ENCODE measurements at places on chromosomes 12 and 14.

DNA sequence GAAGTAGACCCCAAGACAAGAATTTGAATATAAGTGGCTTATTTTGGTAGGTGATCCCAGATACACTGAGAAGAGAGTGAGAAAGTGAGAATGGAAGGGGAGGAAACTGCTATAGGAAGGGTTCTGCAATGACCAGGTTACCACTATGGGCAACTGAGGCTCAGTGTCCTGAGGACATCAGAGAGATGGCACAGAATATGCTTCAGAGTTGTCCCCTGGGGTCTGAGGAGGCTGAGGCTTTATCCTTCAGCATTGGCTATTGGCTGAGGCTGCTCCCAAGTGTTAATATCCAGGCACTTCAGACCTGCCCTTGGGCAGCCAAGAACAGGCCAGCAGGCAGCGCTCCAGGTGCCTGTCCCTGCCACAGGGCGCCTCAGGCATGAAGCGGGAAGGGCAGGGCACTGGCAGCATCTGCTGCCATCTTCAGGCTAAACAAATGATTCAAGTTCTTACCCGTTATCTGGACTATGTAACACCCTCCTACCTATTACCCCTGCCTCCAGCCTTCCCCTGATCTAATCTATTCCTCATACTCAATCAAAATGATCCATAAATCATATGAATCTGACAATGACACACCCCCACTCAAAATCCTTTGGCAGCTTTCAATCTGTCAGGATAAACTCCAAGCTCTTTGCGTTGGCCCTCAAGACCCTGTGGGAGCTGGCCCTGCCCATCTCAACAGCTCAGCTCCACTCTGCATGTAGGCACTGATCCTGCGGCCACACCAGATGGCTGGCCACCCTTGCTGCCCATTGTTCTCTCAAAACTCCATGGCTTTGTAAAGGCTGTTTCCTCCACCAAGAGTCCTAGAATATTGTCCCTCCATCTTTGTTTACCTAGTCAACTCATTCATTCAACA lies 42.4 kb downstream of the CKAP4 start:
- no peak for DNase-seq

- DNase-seq, result no peak
Observed at GRCh38 chr12:54616933-54617680, 17.6 kb downstream of the LACRT start.

DNA sequence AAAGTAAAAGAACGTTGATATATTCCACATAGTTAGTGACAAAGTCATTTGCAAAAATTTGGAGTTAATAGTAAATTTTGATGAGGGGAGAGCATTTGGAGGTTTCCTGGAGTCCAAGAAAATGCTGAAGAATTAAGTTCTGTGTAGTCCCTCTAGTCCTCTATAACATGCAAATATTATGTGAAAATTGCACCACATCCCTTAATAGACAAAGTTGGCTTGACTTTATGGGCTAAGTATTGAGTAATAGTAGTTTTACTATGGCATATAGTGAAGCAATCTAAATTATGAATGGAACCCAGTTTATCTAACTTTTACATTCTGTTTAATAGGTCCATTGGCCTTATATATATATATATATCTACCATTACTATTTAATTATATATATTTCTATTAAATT lies 66.4 kb upstream of the DCN start:
- no peak for DNase-seq

DNA sequence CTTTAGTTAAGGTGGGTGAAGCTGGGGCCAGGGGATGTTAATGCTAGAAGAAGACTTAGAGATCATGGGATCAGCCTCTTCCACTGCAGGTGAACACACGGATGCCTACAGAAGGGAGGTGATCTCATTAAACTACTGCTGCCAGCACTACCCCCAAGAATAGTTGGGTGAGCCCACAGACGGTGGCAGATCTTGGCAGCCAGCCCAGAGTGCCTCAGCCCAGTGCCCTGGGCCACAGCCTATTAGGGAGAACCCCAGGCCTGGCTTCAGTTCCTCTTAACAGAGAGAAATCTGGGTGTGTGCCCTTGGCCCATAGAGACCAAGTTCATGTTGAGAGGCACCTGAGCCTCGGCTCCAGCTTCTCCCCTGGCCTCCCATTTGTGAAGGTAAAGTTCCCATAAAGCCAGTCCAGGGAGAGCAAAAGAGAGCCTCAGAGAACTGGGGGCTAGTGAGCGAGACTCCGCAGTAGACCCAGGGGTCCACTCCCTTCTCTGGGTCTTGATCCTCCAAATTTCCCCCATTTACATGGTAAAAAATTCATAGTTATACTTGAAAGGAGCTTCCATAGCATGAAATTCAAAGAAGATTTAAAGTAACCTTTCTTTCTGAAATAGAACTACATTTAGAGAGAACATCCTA lies 125.0 kb upstream of the CCND2 start:
- DNase-seq, result no peak

- no peak for DNase-seq
Observed at GRCh38 chr14:31419967-31420318, 407 bp downstream of the HEATR5A start.

DNA sequence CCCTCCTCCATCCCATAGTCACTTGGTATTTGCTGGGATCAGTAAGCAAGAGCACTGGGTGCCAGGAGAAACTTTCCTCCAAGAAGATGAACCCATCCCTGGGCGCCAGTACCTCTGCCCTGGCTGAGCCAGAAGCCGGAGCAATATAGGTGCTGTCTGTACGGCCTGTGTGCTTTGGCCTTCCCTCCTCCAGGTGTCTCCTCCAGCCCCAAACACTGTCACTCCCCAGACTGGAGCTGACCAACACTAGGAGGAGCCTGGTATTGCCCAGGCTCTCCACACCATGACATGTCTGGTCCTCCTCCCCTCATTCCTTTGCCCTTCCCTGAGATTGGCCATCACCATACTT lies 4.9 kb downstream of the GSTZ1 start:
- no peak for DNase-seq

DNA sequence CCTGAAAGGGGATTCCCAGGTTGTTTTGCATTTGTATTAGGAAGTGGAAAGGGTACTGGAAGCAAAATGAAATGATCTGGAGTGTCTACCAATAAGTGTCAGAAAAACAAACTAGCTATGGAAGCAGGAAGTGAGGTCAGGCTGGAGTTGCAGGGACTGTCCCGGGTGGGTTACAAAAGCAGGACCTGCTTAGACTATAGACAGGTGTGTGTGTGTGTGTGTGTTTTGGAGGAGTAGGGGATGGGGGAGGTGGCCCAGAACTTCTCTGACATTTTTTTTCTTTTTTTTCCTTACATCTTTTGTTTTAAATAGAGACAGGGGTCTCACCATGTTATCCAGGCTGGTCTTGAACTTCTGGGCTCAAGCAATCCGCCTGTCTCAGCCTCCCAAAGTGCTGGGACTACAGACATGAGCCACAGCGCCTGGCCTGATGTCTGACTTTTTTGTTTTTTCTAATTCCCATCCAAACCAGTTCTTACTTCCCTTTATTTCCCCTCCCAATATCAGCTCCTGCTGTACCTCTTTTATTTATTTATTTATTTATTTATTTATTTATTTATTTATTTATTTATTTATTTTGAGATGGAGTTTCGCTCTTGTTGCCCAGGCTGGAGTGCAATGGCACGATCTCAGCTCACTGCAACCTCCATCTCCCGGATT lies 512 bp upstream of the RND1 start:
- no peak for DNase-seq

DNA sequence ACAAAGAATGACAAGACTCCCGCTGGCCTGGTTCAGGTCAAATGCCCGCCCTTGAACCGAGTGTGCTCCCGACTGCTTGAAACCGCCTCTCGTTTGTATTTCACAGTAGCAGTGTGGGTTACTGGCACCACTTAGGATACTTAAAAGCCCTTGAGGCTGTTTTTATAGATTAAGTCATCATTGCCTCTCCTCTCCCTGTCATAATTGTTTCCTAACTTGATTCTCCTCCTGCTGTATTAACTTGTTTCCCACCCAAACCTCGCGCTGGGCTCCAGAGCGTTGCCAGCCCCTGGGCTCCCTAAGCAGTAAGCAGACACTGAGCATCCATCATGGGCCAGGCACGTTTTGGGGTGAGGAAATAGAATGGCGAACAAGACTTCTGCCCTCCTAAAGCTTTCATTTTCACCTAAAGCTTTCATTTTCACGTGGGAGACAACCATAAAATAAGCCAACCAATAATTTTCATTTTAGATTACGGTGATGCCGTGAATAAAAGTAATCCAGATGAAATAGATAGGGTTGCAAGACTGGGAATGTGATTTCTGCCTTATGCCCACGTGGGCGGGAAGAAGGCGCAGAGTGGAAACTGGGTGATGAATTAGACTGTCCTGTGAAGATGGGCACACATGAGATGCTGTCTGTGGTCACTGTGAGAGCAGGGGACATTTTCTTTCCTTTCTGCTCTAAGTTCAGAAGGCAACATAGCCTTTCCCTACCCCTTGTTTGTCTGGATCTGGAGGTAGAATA lies 97.5 kb downstream of the PPP2R5C start:
- DNase-seq, result no peak

DNA sequence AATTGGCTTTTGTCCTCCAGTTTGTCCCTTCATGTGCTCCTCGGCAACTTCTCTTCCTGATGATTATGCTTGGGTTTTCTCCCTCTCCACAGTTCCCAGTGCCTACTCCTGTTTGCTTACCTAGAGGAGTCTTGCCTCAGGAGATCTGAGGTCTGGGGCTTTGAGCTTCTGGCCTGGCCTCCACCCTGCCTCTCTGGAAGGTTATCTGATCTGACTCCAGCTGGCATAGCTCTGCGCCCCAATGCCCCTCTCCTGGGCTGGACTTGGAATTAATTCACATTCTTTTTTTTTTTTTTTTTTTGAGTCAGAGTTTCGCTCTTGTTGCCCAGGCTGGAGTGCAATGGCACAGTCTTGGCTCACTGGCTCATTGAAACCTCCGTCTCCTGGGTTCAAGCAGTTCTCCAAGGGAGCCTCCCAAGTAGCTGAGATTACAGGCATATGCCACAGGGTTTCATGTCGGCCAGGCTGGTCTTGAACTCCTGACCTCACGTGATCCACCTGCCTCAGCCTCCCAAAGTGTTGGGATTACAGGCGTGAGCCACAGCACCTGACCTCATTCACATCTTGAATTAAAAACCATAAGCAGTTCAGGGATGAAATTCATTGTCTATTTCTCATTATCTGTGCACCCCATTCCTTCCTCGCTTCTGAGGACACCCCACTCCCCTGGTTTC lies 33.5 kb downstream of the CFL2 start:
- no peak for DNase-seq

GRCh38 chr14:58673722-58674121 lies 36.0 kb downstream of the DACT1 start:
- DNase-seq, result no peak

- no peak for DNase-seq
Observed at GRCh38 chr14:33709711-33710110, 241.2 kb downstream of the EGLN3 start.

- no peak for DNase-seq
Observed at GRCh38 chr12:107320033-107320928, 226.9 kb upstream of the CRY1 start.

DNA sequence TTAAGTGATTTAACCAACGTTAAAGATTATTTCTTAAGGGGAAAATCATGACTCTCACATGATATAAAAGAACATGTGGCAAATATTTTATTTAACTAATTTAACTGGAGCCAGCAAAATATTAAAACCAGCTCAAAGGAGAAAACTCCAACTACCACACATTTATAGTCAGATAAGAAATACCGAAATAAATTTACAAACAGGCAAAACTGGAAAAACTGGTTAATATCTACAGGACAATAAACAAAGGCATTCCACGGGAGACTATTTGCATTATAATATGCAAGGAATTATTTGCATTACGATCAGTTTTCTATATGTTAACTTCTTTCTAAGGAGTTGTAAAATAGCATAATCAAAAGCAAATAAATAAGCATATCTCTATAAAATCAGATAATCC lies 13.8 kb upstream of the BCL2L14 start:
- DNase-seq, result no peak

- DNase-seq, result no peak
Observed at GRCh38 chr12:44709166-44709565, 166.9 kb downstream of the NELL2 start.

- DNase-seq, result no peak
Observed at GRCh38 chr12:29320295-29321085, 60.5 kb downstream of the ERGIC2 start.

DNA sequence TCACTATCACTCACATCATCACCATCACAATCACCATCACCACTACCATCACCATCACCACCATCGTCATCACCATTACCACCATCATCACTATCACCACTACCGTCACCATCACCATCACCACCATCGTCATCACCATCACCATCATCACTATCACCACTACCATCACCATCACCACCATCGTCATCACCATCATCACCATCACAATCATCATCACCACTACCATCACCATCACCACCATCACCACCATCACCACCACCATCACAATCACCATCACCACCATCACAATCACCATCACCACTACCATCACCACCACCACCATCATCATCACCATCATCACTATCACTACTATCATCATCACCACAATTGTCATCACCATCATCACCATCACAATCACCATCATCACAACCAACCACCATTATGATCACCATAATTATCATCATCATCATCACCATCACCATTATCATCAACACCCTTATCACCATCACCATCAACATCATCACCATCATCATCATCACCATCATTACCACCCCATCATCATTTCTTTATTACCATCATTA lies 90.8 kb downstream of the DICER1 start:
- no peak for DNase-seq

- no peak for DNase-seq
Observed at GRCh38 chr12:99455350-99456035, 192.1 kb upstream of the GARIN6 start.

All from NCI-H2081 treated with DMSO at 0.1 percent for 48 hours (cell line).